C1 segment of cervical spinal cord (tissue), 14 donors: ENCODE measurements at places on chromosomes 16 and 17.

DNA sequence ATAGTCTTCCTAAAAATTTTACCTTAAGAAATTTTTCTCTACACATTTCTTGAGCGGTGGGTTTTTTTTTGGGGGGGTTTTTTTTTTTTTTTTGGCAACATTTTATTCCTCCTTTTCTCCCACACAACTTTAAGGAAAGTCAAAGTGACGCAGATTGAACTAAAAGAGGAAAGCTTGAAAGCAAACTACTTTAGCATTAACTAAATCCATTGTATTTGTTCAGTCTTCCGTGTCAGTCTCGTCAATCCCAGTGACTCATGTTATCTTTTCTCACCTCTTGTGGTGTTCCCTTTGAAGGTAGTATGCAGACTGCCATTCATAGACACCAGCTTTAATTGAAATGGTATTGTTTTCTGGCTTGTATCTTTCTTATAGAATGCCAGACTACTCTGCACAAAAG lies 39.3 kb downstream of the TADA2A start:
- no peak for DNase-seq

DNA sequence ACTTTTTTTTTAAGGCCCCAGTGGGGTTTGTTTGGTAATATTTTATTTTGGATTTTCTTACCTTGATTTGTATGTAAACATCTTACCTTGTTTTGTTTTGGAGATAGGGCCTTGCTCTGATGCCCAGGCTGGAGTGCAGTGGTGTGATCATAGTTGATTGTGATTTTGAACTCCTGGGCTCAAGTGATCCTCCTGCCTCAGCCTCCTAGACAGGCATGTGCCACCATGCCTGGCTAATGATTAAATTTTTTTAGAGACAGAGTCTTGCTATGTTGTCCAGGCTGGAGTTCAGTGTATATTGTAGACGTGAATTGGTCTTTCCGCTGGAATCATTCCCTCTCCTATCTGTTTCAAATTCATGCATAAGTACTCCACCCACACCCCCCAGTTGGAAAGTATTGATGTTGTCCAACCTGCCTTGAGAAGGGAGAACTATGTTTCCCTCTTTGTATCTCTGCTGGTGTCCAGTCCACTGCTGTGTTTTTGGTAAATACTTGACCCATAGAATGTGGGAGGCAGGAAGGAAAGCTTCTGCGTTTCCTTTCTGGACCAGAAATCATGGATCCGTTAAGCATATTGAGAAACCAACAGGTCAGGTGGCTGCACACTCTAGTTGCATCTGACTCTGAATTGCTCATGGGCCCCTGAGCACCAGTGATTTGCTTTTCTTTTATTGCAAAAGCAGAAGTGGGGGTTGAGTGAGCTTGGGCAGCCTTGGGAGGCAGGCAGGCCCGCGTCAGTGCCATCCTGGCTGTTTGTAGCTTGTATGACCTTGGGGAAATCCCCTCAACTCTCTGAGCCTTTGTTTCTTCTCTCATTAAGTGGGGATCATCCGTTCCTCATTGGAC lies 25.0 kb downstream of the RMI2 start:
- DNase-seq, result no peak

- DNase-seq, result no peak
Measured at GRCh38 chr16:9094011-9094846, 2.8 kb downstream of the HAPSTR1 start.

GRCh38 chr17:1707107-1707506 lies 3.1 kb downstream of the TLCD2 start:
- no peak for DNase-seq

DNA sequence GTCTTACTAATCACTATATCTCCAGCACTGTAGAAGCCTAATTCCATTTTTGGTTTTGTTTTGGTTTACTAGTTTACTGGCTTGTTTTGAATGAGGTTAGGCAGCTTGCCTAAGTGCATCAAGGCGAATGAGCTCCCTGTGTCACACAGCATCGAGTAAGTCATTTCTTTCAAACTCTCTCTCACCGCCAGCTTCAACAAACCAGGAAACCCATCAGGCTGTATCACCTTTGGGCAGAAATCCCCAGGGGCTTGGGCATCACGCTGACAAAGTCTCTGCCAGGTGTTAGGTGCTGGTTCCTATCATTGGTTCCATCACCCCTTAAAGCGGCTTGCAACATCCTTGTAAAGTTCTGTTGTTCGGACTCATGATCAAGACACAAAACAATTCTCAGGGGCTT lies 226.6 kb downstream of the GRIN2A start:
- no peak for DNase-seq

GRCh38 chr16:89507834-89508590 lies at the start of gene SPG7:
SPG7 (plus strand) TSS chr16:89508403; CDS start chr16:89508418, 15 bp downstream.
- peak; percentile 89 for DNase-seq

- no peak for DNase-seq
Measured at GRCh38 chr17:48006936-48007709, 30.5 kb downstream of the COPZ2 start.

DNA sequence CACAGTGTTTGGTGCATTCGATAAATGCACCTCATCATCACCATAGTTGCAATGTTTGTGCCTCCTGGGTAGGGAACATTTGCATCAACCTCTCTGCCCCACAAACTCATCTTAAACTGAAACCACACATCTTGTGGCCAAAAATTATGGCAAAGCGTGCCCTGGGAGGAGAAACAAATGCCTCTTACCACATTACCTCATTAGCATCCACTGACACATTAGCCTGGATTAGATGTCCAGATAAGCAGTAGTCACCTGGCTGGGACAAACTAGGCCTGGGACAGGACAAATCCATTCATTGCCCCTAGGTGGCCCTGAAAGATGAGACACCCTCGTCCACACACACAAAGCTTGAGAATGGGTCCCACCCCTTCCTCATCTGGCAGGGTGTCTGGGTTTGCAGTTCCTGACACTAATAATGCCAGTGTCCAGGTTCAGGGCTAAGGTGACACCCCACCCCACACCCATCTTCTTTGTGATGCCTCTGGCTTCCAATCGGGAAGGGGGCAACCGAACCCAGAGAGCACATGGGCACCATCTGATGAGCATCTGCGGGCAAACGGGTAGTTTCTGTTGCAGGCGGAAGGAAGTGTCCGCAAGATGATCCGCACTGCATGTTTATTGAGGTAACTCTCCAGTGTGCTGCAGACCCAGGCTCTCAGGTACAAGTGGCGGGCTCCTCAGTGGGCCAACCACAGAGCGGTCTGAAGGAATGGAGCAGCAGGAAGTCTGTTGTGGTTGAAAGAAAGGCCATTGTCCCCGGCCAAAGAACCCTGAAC lies 8.6 kb downstream of the XYLT1 start:
- no peak for DNase-seq

DNA sequence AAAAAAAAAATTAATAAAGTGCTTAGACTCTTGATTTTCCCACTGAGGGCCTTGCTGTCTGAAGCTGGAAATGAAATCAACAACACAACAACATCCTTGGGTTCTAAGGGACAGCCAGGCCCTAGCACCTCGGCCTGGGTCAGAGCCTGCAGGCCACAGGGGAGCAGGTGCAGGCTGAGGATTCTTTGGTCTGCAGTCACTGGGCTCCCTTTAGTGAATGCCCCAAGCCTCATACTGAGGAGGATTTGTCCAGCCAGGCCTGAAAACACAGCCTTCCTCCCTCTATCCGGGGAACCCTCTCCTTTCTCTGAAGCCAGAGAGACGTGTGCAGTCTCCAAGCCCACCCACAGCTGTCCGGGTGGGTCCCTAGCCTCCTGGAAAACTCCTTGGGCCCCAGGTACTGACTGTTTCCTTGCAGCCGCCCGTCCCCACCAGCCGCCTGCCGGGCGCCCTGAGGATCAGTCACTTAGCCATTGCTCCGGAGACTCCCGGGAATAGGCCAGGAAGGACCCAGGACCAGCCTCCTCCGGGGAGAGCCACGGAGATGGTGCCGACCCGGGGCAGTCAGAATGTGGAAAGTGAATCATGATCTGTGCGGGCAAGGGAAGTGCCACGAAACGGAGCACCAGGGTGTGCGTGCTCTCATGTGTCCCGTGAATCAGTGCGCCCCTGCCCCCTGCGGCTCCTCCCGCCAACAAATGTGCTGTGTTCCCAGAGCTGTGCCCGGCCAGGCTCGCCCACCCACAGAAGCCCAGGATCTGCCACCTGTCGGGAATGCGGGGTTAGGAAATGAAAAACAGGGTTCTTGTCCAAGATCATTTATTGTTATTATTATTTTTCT lies 91.0 kb downstream of the RTN4RL1 start:
- no peak for DNase-seq

GRCh38 chr16:59907611-59908010 lies 1173.5 kb upstream of the GOT2 start:
- DNase-seq, result no peak

- no peak for DNase-seq
Measured at GRCh38 chr16:1621851-1622250, 9.7 kb downstream of the CRAMP1 start.

GRCh38 chr17:79028496-79029326 lies 4.7 kb downstream of the C1QTNF1 start:
- DNase-seq, result no peak

DNA sequence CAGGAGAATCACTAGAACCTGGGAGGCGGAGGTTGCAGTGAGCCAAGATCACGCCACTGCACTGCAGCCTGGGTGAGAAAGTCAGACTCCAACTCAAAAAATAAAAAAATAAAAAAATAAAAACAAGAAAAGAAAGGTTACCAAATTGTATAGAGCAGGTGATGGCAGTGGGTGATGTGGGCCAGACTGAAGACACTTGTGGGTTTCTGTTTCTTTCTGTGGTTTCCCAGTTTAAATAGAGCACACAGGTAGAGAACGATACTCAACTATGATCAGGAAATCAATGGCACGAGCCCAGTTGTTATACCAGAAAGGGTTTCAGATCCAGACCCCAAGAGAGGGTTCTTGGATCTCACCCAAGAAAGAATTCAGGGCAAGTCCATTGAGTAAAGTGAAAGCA lies 32.6 kb downstream of the NUBP1 start:
- no peak for DNase-seq

DNA sequence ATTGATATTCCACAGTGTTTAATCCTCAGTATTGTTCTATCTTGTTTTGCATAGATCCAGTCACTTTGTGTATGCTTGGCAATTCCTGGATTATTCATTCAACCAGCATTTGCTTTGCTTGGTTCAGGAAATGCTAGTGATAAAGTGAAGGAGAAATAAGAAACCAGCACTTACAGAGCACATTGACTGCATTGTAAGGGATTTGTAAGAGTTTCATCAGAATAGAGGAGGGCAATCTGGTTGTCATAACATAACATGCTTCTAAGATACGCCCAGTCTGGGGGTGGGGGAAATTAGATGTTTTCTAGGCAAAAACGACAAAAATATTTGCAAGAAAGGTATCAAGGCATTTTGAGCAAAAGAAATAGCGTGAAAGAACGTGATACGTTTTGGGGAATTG lies 40.4 kb downstream of the TNRC6A start:
- DNase-seq, result no peak

- DNase-seq, result no peak
Measured at GRCh38 chr17:42985225-42985624, 4.9 kb downstream of the RUNDC1 start.

- DNase-seq, result no peak
Measured at GRCh38 chr16:30088237-30088831, 3.4 kb downstream of the TBX6 start.

DNA sequence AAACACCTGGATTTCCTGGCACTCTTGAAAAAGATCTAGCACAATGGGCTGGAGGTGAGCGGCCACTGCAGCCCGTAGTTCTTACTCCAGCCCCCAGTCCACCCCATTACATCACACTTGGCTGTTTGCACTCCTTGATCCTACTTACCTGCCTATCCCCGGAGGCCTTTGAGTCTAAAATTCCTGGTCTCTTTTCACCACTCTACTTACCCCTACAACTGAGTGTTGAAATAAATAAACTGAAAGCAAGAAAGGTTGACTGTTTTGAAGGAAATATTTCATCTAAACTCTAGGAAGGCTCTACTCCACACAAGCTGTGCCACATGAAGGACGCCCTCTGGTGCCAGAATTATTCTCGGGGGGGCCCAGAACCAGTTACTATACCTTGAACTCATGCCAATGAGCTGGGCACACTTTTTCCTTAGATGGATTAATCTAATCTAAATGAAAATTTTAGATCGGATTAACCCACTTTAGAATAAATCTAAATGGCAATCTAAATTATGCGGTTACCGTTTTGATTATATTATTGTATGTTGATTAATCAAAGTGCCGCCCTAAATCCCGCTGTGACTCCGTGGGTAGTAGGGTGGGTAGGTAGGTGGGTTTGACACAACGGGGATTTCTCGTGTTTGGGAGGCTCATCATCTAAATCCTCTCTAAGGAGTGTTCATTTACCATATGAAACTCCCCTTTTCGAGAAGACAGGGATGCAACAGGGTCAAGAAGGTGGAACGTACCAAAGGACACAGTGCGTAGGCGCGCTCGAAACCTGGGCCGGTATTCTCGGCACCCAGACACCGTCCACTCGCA lies 651 bp upstream of the EIF1 start:
- DNase-seq, result no peak

DNA sequence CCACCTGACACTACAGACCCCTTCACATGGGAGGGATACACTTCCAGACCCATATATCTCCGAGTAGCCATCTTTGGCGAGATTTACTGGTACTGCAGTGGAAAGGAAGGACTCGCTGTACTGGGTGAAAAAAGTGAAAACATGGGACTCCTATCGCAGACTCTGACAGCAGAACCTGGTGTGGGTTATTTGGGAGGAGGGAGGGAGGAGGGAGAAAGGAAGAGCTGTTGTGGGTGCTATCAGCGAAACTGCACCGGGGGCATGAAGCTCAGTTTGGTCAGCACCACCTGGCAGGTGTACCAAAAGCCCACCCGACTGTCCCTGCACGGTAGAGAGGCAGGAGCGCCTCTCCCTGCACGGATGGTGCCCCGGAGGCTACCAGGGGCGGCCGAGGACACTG lies 5.0 kb downstream of the HBQ1 start:
- DNase-seq, result no peak

DNA sequence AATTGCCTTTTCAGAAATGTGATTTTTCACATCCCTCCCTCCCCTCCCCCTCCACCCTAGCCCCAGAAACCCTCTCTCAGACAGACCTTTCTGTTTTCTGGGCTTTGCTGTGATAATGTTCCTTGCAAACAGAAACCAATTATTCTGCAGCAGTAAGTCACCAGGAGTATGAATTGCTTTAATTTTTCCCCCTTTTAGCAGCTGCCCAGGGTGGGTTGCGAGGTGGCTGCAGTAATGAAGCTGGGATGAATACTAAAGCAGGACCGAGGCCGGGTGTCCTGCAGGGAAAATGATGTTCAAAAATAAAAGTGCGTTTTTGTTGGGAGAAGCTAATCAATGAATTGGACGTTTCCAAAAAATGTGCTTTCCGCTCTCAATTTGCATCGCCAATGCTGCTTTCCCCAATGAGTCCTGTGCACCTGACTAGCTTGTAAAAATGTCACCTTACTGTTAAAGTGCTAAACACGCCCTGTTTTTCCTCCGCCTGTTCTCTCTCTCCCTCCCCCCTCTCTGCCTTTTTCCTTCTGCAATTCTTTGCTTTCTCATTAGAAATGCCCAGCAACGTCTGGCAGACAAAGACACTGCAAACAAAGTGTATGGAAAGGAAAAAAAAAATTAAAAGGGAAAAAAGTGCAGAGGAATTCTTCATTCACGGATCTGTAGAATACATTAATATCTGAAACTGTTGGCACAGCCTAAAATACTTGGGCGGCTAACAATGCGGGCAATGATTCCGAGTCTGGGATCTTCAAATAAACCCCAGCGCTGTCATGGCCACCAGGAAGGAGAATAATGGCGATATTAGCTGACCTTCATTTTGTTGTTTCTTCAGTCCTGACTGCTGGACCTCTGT lies 244.1 kb downstream of the STX8 start:
- DNase-seq, result no peak
